ENCODE measurements at places on chromosomes 16 and 17. TPM values are rescaled to one million over a fixed set of nuclear protein-coding genes. Genes with fewer than 3 reads are reported as not detected.

Gene RTN4RL1
- 1.6 TPM for total RNA-seq

GRCh38 chr16:12268606-12269005, 292.1 kb downstream of the SNX29 start:
- no peak for DNase-seq

Gene PDP2
- total RNA-seq = 34.2 TPM

DNA sequence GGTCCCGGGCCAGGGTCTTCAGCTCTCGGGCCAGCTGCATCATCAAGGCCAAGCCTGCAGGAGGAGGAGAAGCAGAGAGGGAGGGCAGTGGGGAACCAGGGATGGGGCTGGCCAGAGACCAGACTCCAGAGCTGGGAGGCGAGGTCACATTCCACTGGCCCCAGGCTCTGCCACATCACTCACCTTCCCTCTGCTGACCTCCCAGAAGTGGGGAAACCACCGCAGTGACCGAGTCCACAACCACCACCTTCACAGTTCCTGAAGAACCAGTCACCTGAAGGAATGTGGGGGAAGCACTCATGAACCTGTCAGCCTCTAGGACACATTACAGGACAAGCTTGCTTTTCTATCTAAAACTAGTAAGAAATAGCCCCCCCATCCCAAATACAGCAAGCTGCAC, 16.4 kb downstream of the RAD51D start:
- DNase-seq = no peak

Gene ACSF2
- 146 TPM for total RNA-seq

DNA sequence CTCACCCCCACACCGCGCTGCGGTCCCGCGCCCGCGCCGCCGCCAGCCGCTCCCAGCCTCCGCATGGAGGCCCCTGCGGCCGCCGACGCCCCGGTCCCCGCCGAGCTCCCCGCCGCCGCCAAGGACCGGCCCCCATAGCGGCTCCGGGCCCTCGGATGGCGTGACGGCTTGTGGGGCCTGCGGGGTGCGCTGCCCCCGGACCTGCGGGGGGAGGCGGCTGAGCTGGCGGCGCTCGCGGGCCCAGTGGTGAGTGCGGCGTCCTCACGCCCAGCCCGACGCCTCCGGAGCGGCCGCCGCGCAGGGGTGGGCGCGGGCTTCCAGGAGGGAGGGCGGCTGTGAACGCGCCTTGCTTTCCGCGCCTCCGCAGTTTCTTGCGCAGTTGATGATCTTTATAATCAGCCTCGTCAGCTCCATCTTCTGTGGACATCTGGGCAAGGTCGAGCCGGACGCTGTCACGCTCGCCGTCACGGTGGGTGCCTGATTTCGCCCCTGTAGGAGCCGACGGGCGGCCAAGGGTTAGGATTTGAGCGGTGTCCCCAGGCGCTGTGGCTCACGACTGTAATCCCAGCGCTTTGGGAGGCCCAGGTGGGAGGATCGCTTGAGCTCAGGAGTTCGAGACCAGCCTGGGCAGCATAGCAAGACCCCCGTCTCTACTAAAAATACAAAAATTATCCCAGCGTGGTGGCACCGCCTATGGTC, 46.4 kb downstream of the SLC47A1 start:
- DNase-seq = peak; percentile 20

GRCh38 chr17:68176718-68177117, 71.1 kb upstream of the AMZ2 start:
- DNase-seq = peak; percentile 51

Gene C16orf96
- 0.11 TPM for total RNA-seq

- DNase-seq = no peak
Observed at GRCh38 chr17:4583206-4583605, 1.1 kb upstream of the SMTNL2 start.
